ENCODE measurements at places on chromosomes 4 and X.

GRCh38 chrX:108736509-108737479 is at the start of gene IRS4:
TSS of gene IRS4 (minus strand) at chrX:108736563.
- DNase-seq: peak; percentile 82

GRCh38 chr4:116064331-116064730 is 950.9 kb upstream of the NDST4 start:
- no peak for DNase-seq

- DNase-seq: no peak
These were observed 5.7 kb upstream of the PPEF2 start for GRCh38 chr4:75907966-75908365.

GRCh38 chrX:119981286-119982070 is 37.9 kb upstream of the NKAP start:
- peak; percentile 60 for DNase-seq

GRCh38 chr4:64584981-64585557 is 175.8 kb upstream of the TECRL start:
- DNase-seq: peak; percentile 64

DNA sequence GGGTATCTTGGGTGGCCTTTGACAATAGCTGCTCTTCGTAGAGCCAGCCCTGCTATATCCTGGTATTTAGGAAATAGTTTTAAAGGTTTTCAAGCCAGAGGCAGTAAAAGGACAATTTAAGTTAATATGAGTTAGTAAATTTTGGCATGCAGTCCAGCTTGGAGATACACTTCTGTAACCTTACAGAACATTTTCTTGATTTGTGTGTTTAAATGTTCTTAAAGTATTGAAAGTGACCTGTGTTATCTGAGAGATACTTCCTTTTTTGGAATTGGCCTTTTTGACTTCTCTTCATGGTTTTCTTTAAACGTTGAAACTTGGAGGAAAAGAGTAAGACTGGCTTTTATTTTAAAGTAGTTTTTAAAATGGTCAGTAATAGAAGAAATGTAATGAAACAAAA is 25.5 kb downstream of the PDLIM5 start:
- peak; percentile 14 for DNase-seq

DNA sequence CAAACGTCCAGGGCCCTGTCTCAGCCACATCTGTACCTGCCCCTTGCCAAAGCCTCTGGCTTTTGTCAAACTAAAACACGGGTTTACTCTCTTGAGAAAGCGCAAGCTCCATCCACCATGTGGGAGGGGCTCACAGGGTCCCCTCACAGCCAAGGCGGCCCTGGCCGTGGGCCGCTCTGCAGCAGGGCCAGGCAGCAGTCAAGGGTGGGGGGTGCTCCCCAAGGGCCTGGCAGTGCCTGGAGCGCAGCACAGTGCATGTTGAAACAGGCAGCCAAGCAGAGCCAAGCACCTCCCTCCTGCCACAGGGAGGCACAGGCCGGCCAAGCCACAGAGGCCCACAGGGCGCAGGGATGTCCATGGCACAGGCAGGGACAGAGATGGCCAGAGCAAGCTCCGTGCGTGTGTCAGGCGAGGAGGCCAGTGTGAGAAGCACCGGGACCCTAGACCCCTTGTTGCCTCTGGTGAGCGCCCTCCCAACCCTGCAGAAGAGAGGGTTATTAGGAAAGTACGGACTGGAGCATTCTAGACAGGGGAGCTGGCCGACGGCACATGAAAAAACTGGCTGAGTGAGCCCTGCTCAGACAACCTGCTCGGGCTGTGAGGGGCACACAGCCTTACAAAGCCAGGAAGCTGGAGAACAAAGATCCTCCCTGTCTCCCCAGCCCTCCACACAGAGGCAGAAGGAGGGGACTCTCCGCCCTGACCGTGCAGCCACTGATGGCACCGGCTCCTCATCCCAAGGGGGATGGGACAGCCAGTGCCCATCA is 39.0 kb downstream of the FAM53A start:
- peak; percentile 81 for DNase-seq

GRCh38 chrX:29634516-29634915 is 580.8 kb upstream of the MAGEB2 start:
- no peak for DNase-seq

GRCh38 chr4:3486541-3487540 is 23.7 kb downstream of the DOK7 start:
- DNase-seq: no peak

Measured in kidney (tissue), 22 donors.